Right lobe of liver (tissue), 6 donors: ENCODE measurements at places on chromosomes 4 and X. TPM values are rescaled to one million over a fixed set of nuclear protein-coding genes. Genes with fewer than 3 reads are reported as not detected.

SH2D1A gene
- total RNA-seq, result 0.62 TPM

KIAA1210 gene
- total RNA-seq, result not detected

SPANXD gene
- not detected for total RNA-seq

GPR78 gene
- not detected for total RNA-seq

LRCH2 gene
- 0.16 TPM for total RNA-seq

HTN1 gene
- total RNA-seq, result not detected

SPATA4 gene
- not detected for total RNA-seq

VCX2 gene
- total RNA-seq, result not detected

C4orf36 gene
- 0.66 TPM for total RNA-seq

DDIT4L gene
- 0.46 TPM for total RNA-seq

TRPC5OS gene
- total RNA-seq, result not detected

MAGEC1 gene
- total RNA-seq, result not detected

GPRASP3 gene
- 1.7 TPM for total RNA-seq

CHIC2 gene
- total RNA-seq, result 9.8 TPM

TMPRSS11A gene
- total RNA-seq, result not detected

CLIC2 gene
- total RNA-seq, result 1.5 TPM

MAP9 gene
- total RNA-seq, result 0.75 TPM

LRIT3 gene
- 0.19 TPM for total RNA-seq

RHOH gene
- total RNA-seq, result 0.49 TPM

GPRASP1 gene
- total RNA-seq, result 1.2 TPM

RAB33A gene
- not detected for total RNA-seq

SAGE1 gene
- total RNA-seq, result not detected

ADGRG4 gene
- not detected for total RNA-seq

CXorf38 gene
- 8.6 TPM for total RNA-seq

TRIM61 gene
- total RNA-seq, result not detected

UGT2B17 gene
- total RNA-seq, result 13.6 TPM

UGT2B15 gene
- total RNA-seq, result 44.9 TPM

RNF212 gene
- 0.59 TPM for total RNA-seq

AGTR2 gene
- total RNA-seq, result not detected

TREX2 gene
- 0.27 TPM for total RNA-seq

FAM149A gene
- 20.8 TPM for total RNA-seq

YY2 gene
- 1.3 TPM for total RNA-seq

GABRE gene
- 1.9 TPM for total RNA-seq

BBS12 gene
- 0.25 TPM for total RNA-seq

HMX1 gene
- not detected for total RNA-seq

SPATA18 gene
- total RNA-seq, result 2.3 TPM

HERC5 gene
- total RNA-seq, result 3.9 TPM

ZDHHC9 gene
- total RNA-seq, result 30.8 TPM

STS gene
- total RNA-seq, result 11.5 TPM

EDNRA gene
- 0.61 TPM for total RNA-seq

KLHL4 gene
- total RNA-seq, result 0.33 TPM

SPIN2A gene
- 0.46 TPM for total RNA-seq

CT45A10 gene
- total RNA-seq, result not detected

TEC gene
- 3.6 TPM for total RNA-seq

AIFM1 gene
- 80.0 TPM for total RNA-seq

CYSLTR1 gene
- 0.49 TPM for total RNA-seq

TENM3 gene
- total RNA-seq, result 2.3 TPM

GC gene
- total RNA-seq, result 3,486 TPM

STAP1 gene
- not detected for total RNA-seq

GPR50 gene
- not detected for total RNA-seq

VGLL1 gene
- not detected for total RNA-seq

HEPH gene
- 1.4 TPM for total RNA-seq

SSX2B gene
- not detected for total RNA-seq

BLOC1S4 gene
- total RNA-seq, result 3.0 TPM

SSX2 gene
- not detected for total RNA-seq

DUSP9 gene
- 0.71 TPM for total RNA-seq

AFP gene
- total RNA-seq, result 3.4 TPM

WNK3 gene
- 3.9 TPM for total RNA-seq

RBMXL3 gene
- total RNA-seq, result not detected

BRS3 gene
- not detected for total RNA-seq
